ENCODE measurements at places on chromosomes 2 and 18.
A peak's percentile ranks its signal among the peaks of the same experiment; 100 is the strongest.

- DNase-seq = peak; percentile 68
Measured at GRCh38 chr18:5295231-5295920, at the start of gene ZBTB14. Gene ZBTB14 (minus strand): TSS chr18:5295726. CDS start chr18:5293246, 2,480 bp downstream.

DNA sequence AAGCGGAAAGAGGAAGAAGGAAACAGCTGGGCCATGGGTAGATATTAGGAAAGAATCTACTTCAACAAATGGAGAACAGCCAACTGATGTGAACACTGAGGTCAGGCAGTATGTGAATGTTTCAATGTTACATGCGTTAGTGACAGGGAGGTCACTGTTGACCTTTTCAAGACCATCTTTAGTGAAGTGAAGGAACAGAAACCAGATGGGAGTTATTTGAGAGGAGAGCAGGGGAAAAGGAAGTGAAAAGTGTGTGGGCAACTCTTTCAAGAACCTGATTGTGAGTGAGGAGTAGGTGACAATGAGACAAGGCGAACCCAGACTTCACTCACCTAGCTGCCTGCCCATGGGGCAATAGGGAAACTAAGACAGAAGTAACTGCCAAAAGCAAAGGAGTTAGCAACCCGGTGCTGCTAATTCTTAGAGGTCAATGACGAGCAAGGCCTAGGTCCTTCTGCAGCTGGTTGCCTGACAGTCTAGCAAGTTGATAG lies 67.0 kb downstream of the SP3 start:
- no peak for DNase-seq

GRCh38 chr2:160376576-160376975 lies 117.0 kb downstream of the RBMS1 start:
- DNase-seq = no peak

DNA sequence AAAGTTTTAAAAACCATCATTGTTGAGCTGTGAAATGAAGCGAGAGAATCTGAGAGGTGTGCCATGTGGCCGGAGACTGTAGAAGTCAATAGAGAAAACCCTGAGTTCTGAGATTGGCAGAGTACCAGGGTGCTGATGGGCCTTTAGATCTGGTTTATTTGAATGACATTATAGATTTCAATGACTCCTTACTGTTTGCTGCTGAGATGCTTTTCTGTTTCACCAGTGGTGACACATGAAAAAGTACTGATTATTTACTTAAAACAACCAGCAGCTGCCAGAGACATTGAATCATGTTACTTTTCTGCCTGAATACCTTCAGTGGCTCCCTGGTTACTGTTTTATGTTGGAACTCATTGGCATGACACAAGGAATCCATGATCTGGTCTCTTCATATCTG lies 602.7 kb upstream of the ZNF804A start:
- no peak for DNase-seq

DNA sequence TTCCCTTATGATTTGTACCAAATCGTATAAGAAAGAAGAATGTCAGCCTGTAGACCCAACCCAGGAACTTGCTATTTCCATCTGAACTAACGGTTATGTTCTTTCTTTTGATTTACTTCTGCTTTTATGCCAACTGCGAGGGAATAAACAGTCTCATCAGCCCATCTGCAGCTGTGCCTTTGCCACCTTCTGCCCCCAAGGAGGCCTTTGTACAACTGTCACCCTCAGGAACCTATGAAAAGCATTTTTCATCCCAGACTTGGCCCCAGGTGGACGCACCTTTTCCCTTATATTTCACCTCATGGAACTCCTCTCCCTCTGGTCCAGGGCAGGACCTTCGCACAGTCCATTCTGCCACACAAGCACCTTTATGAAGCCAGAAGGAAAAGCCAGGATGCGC lies 109.8 kb downstream of the AOX1 start:
- DNase-seq = no peak

GRCh38 chr2:143157418-143157817 lies 28.2 kb downstream of the ARHGAP15 start:
- DNase-seq = no peak

DNA sequence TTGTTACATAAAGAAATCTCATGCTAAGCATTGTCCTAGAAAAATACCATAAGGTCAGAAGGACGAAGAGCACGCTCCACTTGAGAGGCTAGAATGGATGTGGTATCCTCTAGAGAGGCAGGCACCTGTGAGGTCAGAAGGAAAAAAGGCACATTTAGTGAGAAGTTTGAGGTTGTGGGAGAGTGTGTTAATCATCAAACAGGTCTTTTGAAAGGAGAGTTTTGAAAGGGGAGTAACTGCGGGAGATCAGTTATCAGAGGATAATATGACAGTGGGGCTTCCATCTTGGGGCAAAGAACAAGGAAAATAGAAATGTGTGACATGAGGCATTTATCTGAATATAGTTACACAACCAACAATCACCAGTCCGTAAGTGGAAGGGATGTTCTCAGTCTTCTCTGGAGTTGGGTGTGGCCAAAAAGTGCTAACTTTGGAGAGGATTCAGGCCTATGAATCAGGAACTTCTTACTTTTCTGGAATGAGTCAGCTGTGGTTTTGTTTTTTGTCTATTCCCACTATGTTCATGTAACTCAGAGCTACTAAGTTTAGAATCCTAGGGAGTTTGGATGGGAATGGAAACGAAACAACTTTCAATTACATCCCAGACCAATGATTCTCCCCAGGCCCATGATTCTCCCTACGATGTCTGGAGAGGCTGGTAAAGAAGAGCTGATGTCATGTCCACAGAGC lies 451.4 kb upstream of the ST6GAL2 start:
- no peak for DNase-seq

All from NCI-H1105 (cell line).